ENCODE measurements at places on chromosomes 2 and 18.
A peak's percentile ranks its signal among the peaks of the same experiment; 100 is the strongest.

- no peak for DNase-seq
Observed at GRCh38 chr2:65031341-65032018, 24.7 kb upstream of the CEP68 start.

DNA sequence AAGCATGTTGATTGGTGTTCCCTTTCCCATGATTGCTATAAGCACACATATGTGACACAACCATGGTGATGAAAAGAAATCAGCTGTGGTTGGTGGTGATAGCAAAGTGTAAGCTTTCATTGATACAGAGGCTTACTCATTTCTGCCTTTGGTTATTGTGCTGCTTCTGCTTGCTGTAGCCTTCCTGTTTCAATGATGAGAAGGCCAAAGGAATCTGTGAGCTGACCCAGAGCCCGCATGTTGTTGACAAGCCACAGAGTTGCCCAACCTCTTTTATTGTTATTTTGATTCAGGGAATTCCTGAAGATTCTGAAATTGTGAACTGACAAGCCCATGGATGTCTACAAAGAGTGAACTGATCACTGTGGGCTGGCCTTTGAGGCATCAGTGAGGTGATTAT, 164.4 kb downstream of the TMEFF2 start:
- no peak for DNase-seq

DNA sequence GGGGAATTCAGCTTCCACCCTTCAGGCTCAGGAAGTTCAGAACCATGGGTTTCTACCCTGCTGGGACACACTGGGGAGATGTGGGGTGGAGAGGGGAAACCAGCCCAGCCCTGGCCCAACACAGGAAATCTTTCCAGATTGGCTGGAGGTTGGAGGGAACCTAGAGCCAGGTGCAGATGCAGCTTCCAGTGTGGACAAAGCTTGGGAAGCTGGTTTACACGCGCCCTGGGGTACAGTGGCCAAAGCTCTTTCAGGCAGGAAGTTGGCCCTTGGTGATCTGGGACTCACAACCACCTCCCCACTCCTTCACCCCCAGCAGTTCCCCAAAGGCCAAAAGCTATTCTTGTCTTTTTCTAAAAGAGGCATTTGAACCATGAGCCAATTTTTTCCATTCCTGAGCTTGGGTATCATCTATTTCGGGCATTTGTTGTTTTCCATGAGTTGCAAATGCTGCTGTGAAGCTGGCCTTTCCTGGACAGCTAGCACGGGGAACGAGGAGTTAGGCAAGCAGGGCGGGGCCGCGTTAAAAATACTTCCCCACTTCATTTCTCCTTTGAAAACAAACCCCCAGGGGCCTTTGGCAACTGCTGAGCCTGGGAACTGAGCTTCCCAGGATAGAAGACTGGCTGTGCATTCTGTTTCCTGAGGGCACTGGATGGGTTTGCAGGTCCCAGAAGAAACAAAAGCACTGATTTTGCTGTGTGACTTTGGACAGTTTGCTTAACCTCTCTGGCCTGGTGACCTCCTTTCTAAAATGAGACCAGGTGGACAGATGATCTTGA, 3.1 kb upstream of the ARID5A start:
- no peak for DNase-seq

DNA sequence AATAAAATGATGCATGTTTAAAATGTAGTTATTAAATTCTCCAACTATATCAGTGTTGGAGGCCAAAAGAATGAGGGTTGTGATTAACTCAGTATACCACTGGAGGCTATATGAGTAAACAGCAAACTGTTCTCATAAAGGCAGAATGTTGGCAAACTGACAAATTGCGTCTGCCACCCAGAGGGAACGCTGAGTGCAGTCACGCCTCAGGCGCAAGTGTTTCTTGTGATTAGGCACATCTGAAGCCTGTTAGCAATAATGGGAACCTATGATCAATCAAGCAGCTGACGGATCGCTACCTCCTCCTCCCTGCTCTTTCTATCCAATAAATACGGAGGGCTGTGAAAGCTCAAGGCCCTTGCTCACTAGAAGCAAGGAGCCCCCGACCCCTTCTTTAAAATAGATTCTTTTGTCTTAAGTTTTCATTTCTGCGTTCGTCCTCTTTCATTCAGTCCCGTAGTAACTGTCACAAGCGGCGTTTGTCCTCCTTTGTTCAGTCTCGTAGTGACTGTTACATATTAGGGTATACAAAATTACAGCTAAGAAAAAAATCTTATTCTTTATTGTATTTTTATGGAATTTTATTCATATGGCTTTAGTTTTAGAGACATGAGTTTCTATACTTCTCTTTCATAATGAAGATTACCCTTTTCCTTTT, 16.3 kb upstream of the RMND5A start:
- no peak for DNase-seq

GRCh38 chr18:4068552-4069158, 386.5 kb downstream of the DLGAP1 start:
- DNase-seq, result peak; percentile 11

- no peak for DNase-seq
Observed at GRCh38 chr2:229282758-229283546, 11.9 kb upstream of the PID1 start.

GRCh38 chr2:86622519-86623042, 1.1 kb downstream of the RNF103 start:
- no peak for DNase-seq
